ENCODE measurements at places on chromosomes 1 and 21.
A peak's percentile ranks its signal among the peaks of the same experiment; 100 is the strongest.

DNA sequence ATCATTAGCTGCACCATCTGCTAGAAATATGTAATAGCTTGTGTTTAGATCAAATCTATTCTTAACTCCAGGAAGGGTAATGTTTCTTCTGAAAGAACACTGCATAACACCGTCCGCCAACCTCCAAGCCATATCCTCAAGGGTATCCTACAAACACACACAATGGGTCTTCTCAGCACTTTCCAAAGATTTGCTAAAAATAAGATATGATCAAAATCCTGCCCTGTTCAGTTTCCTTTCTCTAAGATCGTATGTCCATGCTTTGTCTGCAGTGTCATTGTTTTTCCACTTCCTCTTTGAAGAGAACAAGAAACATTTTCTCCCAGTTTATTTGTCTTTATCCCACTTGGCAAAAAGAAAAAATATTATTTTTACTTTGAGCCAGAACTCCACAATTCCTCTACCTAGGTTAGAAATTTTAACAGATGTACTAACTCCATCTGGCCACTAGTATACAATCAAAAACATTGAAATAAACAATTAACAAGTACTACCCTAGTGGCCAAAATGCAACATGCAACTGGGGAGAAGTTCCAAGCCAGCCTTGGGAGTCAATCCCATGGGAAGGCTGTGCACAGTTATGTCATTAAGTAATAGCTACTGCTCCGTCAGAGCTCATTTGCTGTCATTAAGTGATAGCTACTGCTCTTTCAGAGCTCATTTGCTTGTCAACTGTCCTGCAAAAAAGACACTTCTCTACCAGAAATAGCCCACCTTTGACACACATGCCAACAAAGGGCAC, 37.8 kb downstream of the FRRS1 start:
- peak; percentile 76 for DNase-seq

DNA sequence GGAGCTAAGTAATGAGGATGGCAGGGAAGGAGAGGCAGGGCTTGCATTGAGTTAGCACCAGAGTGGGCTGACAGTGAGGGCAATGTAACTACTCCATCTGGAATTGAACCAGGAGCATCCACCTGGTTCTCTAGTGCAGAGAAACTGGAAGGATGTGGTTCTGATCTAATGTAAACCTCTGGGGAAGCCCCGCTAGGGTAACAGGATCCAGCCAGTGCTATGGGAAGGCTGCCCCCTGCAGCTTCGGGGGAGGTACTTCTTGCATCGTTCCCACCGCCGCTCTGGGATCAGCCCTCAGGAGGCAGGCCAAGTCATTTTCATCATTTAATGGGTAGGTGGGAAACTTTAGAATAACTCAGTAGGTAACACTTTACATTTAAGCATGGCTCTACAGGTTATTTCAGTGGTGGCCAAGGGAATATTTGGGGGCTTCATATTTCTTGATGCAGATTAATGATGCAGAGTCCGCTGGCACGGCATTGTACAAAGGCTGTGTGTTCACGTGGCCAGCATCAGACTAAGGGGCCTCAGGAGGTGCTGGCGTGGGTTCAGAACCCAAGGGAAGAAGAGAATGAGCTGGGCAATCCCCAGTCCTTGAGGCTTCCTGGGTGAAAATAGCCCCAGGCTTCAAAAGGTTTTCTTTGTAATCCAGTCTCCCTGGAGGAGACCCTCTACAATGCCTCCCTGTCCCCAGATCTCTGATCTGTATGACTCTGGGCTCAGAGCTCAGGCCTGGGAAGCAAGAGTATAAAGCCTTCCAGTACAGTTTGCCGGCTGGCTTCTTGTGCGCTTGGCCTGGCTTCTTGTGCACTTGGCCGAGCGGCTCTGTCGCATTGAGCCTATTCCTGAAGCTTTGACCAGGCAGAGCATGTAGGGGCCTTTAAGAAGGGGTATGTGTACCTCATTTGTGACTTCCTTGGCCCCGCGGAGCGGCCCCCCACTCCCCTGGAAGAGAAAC, 26.4 kb upstream of the KAZN start:
- no peak for DNase-seq

DNA sequence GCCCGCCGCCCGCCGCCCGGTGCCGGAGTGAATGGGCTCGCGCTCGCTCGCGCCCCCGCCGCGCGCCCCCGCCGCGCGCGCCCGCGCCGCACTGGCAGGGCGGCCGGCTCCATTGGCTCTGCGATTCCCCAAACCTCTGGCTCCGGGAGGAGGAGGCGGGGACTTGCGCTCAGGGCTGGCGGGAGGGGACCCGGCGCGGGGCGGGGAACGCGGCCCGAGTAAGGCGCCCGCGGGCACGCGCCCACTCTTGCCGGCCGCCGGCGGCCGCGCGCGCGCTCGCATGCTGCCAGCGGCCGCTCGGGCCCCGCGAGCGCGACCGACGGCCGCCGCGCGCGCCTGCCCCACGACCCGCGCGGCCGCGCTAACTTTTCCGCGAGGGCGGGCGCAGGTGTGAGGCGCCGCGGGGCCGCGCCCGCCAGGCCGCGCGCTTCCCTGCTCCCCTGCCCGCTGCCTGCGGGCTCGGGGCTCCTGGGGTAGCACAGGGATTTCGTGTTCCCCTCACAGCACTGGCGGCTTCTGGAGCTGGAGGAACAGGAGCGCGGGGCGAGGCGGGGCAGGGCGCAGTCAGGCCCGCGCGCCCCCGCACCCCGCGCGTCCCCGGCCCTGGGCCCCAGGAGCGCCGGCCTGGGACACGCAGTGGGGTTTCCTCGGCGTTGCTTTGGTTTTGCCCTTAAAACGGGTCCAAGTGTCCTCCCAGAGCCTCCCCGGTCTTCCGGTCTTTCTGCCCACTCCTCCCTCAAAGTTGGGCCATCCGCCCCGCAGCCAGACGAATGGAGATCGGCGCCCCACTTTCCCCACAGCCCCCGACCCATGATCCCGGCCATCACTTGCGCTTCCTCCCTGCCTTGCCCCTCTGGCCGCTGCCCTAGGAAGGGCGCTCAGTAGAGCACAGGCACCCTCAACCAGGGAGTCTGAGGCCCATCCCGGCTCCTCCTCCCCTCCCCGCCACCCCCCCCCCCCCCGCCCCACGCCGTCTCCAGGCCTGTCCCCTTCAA, 101.5 kb downstream of the CASZ1 start:
- DNase-seq: peak; percentile 95

DNA sequence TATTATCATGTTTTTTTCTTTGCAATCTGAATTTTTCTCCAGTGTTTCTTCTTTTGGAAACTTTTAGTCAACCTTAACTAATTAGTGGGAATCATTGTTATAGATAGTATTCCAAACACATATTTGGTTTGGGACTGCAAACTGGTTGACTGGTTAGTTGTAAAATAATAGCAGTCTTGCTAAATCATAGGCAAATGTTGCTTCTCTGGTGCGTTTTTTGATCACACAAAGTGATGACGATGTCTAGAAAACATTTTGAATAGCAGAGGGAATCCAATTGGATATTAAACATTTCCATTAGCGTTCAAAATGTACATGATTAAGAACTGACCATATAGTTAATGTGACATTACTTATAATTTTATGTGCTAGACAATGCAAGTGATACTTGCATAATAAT, 4.5 kb downstream of the DNAJB4 start:
- no peak for DNase-seq

DNA sequence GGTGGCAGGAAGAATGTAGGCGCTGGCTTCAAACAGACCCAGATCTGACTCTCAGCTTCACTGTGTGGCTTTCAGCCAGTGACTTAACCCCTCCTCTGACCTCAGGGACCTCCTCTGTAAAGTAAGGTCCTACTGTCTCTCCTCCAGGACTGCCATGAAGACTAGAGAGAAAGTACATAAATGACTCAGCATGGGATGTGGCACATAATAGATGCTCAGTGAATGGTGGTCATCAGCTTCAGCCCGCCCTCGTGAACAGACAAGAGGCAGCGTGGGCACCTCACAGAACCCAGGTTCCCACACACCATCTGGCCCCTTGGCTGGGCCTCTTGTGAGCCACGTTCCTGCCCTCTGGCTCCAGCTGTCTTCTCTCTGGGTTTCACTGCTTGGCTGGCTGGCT, 126.0 kb downstream of the SYF2 start:
- DNase-seq: no peak

DNA sequence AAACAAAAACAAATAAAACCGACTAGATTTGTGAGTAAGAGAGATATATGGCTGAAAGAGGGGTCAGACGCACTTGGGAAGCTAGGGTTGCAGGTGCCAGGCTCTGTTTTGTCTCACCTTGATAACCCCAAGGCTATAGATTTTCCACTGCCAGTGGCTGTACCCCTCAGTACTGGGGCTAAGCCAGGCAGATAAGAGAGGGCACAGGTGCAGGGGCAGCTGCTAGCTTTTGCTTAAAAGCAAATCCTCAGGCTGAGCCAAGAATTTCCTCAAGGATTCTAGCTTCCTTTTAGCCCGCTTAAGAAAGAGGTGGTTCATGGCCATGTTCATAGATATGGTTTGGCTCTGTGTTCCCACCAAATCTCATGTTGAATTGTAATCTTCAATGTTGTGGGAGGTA, 57.9 kb downstream of the OVGP1 start:
- DNase-seq: no peak

DNA sequence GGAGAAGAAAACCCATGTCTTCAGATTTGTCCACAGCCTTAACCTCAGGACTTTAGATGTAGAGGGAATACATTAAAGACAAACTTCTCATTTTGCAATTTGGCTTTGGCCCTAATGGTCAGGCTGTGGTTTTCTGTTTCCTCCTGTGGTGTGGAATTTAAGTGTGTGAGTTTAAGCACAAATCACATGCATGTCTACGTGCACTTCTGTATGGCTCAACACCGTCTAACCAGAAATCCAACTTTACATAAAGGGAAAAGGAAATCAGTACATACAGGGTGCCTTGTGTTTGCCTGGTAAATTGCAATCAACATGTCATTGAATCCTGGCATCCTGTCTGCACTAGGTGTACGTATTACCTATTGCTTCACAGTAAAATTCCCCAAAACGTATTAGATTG, 1.2 kb upstream of the ZNF124 start:
- DNase-seq: no peak

DNA sequence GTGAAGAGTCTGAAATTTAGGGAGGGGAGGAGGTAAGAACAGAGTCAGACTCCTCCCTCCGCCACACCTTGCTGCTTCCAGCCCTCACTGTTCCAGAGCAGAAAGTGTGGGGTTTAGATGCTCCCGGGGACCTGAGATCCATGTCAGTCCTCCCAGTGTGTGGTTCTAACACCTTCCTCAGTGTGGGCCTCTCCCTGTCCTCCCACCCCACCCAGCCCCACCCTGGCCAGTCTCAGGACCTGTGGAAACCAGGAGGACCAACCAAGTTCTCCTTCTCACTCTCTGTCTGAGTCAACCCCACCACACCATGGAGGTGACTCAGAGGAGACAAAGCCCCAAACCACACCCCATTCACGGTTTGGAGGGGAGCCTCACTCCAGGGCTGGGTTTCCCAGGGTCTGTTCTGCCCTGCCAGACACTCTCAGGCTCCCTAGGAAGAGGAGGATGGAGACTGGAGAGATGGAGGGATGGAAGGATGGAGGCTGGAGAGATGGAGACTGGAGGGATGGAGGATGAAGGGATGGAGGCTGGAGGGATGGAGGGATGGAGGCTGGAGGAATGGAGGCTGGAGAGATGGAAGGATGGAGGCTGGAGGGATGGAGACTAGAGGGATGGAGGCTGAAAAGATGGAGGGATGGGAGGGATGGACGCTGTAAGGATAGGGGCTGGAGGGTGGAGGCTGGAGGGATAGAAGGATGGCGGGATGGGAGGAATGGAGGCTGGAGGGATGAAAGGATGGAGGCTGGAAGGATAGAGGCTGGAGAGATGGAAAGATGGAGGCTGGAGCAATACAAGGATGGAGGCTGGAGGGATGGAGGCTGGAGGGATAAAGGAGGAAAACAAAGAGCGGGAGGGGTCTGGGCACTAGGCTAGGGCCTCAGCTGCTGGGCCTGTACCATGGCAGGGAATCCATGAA, 100.9 kb upstream of the RUNX3 start:
- no peak for DNase-seq

- no peak for DNase-seq
Measured at GRCh38 chr21:38254970-38255369, 1.8 kb upstream of the KCNJ15 start.

DNA sequence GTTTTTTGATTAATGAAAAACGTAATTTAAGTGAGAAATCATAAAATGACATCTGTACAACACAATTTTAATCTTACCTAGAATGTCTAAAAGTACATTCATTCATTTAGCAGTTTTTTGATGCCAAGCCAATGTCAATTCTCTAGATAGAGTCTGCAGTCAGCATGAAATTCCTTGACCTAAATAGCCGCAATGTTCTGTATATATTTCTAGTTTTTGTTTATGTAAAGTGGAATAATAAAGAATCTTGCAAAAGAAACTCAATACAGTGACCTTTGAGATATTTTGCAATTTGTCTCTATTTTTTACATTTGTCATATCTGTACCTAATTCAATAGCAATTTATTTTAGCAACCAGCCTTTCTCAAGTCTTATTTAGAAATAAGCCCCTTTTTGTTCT, 176.0 kb downstream of the ATP6V1G3 start:
- no peak for DNase-seq

DNA sequence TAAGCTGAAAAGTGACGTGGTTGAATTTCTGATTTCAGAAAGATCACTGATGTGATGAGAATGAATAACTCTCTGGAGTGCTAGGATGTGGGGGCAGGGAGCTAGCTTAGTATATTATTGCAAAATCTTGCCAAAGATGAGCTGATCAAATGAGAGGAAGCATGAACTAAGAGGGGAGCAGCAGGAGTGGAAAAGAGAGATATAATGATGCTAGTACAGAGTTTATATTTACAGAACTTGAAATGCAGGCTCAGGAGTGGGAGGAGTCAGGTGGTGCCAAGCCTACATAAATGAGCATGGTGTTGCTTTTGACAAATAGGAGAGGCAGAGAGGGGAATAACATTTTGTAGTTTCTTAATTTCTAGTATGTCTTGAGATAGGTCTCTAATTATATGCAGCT, 38.1 kb upstream of the NBL1 start:
- no peak for DNase-seq

DNA sequence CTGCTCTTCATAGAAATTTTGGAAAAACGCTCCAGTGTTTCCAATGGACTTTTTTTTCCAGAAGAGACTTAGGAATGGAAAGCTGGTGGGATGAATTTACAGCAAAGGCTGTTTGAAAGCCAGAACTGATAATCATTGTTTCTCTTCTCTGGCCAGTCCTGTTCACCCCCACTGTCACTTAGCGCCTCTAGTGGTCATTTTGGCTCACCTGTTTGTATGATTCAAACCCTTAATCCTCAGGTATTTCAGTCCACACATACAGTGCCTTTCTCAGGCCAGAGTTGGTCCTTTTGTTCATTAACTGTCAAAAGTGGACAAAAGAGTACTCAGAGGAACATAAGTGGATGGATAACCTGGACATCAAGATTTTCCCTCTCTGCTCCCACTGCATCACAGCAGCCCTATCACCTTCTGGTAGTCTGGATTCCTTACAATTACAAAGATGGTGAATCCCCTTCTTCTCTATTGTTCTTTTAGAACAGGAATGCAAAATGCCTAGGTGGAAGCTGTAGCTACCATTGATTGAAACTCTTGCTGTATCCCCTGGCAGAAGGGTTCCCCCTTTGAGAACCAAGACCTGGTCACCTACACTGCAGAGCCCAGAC, 177.6 kb upstream of the OLFM3 start:
- no peak for DNase-seq

GRCh38 chr1:21278860-21279845, 11.1 kb downstream of the ECE1 start:
- no peak for DNase-seq

All from D341Med (cell line).